ENCODE measurements at places on chromosomes 2 and 18. TPM values are rescaled to one million over a fixed set of nuclear protein-coding genes. Genes with fewer than 3 reads are reported as not detected.

DNA sequence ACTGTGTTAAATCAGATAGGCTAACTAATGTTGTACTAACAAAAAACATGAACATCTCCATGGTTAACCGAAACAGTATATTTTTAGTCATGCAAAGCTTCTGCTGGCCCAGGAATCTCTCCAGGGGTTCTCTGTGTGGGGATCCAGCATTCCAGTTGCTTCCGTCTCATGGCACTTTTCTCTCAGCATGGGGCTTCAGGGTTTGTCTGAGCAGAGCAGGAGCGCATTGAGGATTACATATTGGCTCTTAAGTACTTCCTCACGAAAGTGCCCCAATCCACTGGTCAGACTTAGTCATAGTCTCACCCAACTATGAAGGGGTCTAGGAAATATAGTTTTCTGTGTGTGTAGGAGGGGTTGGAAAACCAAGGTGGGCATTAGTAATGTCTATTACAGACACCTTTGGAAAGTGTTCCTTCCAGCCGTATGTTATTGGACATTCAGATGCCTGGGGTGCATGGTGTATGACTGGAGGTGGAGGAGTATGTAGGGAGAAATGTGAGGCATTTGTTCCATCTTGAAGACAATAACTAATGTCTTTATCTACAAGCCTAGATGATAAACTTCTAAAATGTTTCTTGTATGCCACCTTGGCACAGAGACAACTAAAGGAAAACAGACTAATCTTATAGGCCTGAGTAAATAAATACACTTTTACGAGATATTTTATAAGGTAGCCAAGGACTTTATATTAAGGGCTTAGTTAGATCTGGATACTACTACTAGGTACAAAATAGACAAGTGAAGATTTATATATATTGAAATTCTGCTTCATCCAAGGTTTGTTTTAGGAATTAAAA, 123.8 kb upstream of the ZEB2 start:
- H3K36me3 ChIP-seq = no peaks in the 10 kb centered on the region
- no peak for DNase-seq
- H3K4me3 ChIP-seq = no peak overlapping the region
- H3K27ac ChIP-seq = no peak overlapping the region

DNA sequence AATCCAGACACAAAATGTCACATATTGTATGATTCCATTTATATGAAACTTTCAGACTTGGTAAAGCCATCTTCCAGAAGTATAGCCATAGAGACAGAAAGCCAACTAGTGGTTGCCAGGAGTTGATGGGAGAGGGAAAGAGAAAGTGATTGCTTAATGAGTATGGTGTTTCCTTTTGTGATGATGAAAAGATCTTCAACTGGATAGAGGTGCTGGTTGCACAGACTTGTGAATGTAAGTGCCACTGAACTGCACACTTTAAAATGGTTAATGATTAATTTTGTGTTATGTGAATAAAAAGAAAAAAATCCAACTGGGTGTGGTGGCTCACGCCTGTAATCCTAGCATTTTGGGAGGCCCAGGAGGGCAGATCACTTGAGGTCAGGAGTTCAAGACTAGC, 135.3 kb upstream of the SLC1A4 start:
- no peaks in the 10 kb centered on the region for H3K27me3 ChIP-seq
- no peaks in the 10 kb centered on the region for H3K36me3 ChIP-seq
- H3K4me3 ChIP-seq = no peak overlapping the region

- peaks cover 2% of the 10 kb centered on the region for H3K4me1 ChIP-seq
- no peaks in the 10 kb centered on the region for H3K27me3 ChIP-seq
- H3K27ac ChIP-seq = no peak overlapping the region
Measured at GRCh38 chr2:100941646-100942240, 60.3 kb upstream of the RPL31 start.

DNA sequence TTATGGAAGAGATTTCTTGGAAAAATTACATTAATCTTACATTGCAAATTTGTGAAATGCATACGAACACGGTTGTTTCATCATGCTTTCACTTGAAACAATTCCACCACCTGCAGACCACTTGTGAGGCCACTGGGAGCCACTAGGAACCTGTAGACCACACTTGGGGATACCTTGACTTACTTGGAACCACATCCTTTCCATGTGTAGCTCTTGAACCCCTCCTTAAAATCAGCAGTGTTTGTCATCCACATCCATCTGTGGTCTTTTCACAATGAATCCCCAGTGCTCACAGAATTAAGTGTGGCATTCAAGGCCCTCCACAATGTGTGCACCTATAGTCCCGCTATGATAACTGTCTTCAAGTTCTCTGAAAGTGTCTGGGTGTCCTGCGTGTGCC, 350.9 kb downstream of the MYCN start:
- no peaks in the 10 kb centered on the region for H3K36me3 ChIP-seq
- H3K4me3 ChIP-seq = no peak overlapping the region
- H3K27ac ChIP-seq = no peak overlapping the region
- H3K27me3 ChIP-seq = no peaks in the 10 kb centered on the region
- no peaks in the 10 kb centered on the region for H3K4me1 ChIP-seq
- no peak for DNase-seq

GRCh38 chr2:80322311-80322920, 17.9 kb upstream of the LRRTM1 start:
- H3K27ac ChIP-seq = no peak overlapping the region
- H3K36me3 ChIP-seq = no peaks in the 10 kb centered on the region
- no peak overlapping the region for H3K4me3 ChIP-seq
- peaks cover 43% of the 10 kb centered on the region for H3K27me3 ChIP-seq

GRCh38 chr2:98935777-98936352, at the start of gene CRACDL:
Gene CRACDL (minus strand): TSS chr2:98936225. CDS start chr2:98846800, 89,425 bp downstream.
- H3K27ac ChIP-seq = no peak within 1 kb of the TSS
- no peaks in the 10 kb centered on the region for H3K36me3 ChIP-seq
- DNase-seq = no peak
- peaks cover 66% of the 10 kb centered on the region for H3K27me3 ChIP-seq
- peaks cover 17% of the 10 kb centered on the region for H3K4me1 ChIP-seq

DNA sequence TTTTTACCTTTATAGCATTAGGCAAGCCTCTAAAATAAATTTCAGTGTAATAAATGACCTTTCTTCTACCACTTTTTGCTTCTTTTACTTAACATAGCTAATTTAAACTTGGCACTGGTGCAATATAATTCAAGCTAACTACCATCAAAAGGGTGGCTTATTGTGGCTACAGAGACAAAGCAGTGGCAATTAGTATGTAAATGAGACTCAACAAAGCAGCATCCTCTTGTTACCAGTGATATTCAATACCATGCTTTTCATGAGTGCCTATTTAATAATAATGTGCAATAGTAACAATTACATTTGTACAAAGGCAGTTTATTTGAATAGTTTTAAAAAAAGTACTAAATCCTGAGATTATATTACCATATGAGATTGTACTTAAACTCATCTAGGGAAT, 93.4 kb downstream of the SOS1 start:
- H3K4me1 ChIP-seq = no peaks in the 10 kb centered on the region
- no peaks in the 10 kb centered on the region for H3K36me3 ChIP-seq
- no peak overlapping the region for H3K4me3 ChIP-seq
- no peak overlapping the region for H3K27ac ChIP-seq

- H3K36me3 ChIP-seq = no peaks in the 10 kb centered on the region
- no peak overlapping the region for H3K27ac ChIP-seq
- no peaks in the 10 kb centered on the region for H3K27me3 ChIP-seq
- H3K4me3 ChIP-seq = no peak overlapping the region
- DNase-seq = no peak
Measured at GRCh38 chr2:171615069-171615468, 72.2 kb upstream of the DYNC1I2 start.

DNA sequence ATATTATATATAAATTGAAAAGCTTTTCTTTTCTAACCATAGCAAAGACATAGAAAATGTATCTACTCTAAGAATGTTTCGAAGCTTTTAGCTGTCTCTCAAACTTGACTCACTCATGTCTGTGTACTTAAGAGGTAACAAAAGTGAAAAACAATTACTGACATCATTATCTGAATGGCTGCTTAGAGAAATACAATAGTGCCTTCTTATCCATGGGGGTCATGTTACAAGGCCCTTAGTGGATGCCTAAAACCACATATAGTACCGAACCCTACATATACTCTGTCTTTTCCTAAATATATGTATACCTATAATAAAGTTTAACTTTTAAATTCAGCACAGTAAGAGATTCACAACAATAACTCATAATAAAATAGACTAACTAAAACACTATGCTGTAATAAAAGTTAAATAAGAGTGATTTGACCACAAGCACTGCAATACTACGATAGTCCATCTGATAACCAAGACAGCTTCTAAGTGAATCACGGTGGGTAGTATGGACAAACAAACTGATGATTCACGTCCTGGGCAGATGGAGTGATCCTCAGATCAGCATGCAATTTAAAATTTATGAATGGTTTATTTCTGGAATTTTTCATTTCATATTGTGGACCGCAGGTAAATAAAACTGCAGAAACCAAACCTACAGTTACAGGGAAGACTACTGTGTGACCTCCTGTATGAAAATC, 246.2 kb downstream of the XIRP2 start:
- H3K36me3 ChIP-seq = no peaks in the 10 kb centered on the region
- no peak overlapping the region for H3K27ac ChIP-seq
- H3K4me1 ChIP-seq = no peaks in the 10 kb centered on the region

DNA sequence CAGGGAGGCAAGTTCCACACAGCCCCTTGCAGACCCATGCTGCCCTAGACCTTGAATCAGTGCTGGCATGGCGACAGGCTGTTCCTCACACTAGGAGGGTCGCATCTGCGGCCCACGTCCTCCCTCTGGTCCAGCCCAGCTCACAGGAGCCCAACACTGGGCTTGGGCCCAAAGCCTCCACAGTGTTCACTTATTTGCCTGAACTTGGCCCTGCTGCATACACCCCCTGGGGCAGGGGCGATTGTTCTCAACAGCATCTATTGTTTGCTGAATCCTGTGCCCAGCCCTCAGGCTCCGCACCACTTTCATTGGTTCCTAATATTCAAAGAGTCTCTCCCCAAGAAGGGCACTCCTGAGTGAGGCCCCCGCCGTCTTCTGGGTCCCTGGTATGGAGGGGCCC, 90.7 kb downstream of the ZBTB7C start:
- H3K4me1 ChIP-seq = peaks cover 4% of the 10 kb centered on the region
- H3K36me3 ChIP-seq = no peaks in the 10 kb centered on the region
- H3K27me3 ChIP-seq = no peaks in the 10 kb centered on the region
- H3K4me3 ChIP-seq = no peak overlapping the region
- DNase-seq = no peak

GRCh38 chr2:160940271-160940670, 220.0 kb upstream of the TANK start:
- no peak overlapping the region for H3K27ac ChIP-seq
- no peaks in the 10 kb centered on the region for H3K4me1 ChIP-seq
- no peak overlapping the region for H3K4me3 ChIP-seq
- DNase-seq = no peak
- no peaks in the 10 kb centered on the region for H3K27me3 ChIP-seq

DNA sequence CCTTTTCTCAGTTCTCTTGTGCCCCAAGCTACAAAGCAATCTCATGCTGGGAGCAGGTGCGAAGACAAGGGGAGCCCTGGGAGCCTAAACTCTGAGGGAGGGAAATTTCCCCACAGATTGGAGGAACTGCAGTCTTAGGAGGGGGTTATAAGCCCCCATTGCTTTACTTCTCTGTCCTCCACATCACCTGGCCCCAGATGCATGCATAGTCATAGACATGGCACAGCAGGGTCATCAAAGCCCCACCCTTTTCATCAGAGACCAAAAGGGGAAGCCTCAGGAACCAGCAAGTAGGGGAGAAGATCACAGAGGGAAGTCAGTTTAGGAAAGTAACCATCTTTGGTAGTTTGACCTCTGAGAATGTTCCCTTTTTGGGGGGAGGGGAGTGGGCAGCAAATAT, 33.7 kb downstream of the LANCL1 start:
- no peaks in the 10 kb centered on the region for H3K27me3 ChIP-seq
- DNase-seq = no peak
- H3K27ac ChIP-seq = no peak overlapping the region
- H3K4me3 ChIP-seq = no peak overlapping the region
- H3K36me3 ChIP-seq = no peaks in the 10 kb centered on the region

DNA sequence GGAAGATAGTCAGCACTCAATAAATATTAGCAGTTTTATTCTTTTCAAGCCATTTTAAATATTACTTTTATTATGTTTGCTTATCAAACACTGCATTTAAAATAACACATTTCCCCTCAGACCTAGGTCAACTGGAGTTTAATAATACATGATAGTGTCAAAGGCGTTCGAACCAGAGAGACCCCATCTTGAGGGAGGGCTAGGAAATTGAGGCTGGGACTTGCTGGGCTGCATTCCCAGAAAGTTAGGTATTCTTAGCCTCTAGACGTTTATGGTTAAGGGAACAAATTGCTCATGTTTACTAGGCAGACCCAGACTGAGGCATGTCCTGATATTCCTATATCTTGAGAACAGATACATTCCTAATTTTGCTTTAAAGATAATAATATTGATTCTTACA, 426.5 kb downstream of the METTL4 start:
- H3K36me3 ChIP-seq = no peaks in the 10 kb centered on the region
- no peaks in the 10 kb centered on the region for H3K4me1 ChIP-seq
- DNase-seq = no peak
- H3K27me3 ChIP-seq = no peaks in the 10 kb centered on the region
- no peak overlapping the region for H3K27ac ChIP-seq

GRCh38 chr18:34892379-34892778, 148.8 kb upstream of the MAPRE2 start:
- H3K36me3 ChIP-seq = no peaks in the 10 kb centered on the region
- H3K27ac ChIP-seq = no peak overlapping the region
- no peaks in the 10 kb centered on the region for H3K27me3 ChIP-seq
- no peak for DNase-seq
- H3K4me1 ChIP-seq = no peaks in the 10 kb centered on the region

GRCh38 chr18:44954257-44954656, 273.6 kb downstream of the SETBP1 start:
- no peak overlapping the region for H3K27ac ChIP-seq
- no peak overlapping the region for H3K4me3 ChIP-seq
- H3K27me3 ChIP-seq = no peaks in the 10 kb centered on the region
- H3K36me3 ChIP-seq = no peaks in the 10 kb centered on the region
- no peaks in the 10 kb centered on the region for H3K4me1 ChIP-seq

DNA sequence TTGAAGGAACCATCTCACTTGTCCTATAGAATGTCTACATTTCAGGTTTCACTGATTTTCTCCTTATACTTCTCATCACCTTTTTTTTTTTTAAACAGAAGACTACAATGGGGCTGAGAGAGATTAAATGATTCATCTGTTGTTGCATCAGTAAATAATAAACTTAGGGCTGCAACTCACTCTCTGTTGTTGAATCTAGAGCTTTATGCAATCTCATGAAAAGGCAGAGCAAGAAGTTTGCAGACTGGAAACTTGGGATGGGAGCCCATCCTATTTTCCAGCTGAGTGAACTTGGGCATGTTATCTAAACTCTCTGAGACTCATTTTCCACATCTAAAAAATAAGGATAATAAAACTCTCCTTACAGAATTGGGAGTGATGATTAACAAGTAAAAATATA, 58.4 kb downstream of the PDE1A start:
- no peak for DNase-seq
- peaks cover 24% of the 10 kb centered on the region for H3K4me1 ChIP-seq
- H3K27ac ChIP-seq = no peak overlapping the region
- H3K4me3 ChIP-seq = no peak overlapping the region

GRCh38 chr2:128628206-128628605, 309.5 kb upstream of the HS6ST1 start:
- no peaks in the 10 kb centered on the region for H3K4me1 ChIP-seq
- no peaks in the 10 kb centered on the region for H3K36me3 ChIP-seq
- H3K27ac ChIP-seq = no peak overlapping the region
- H3K4me3 ChIP-seq = no peak overlapping the region
- no peak for DNase-seq
- H3K27me3 ChIP-seq = no peaks in the 10 kb centered on the region

Gene TMEM247
- total RNA-seq = not detected

Gene DPP4
- total RNA-seq = 7.1 TPM

Gene SELENOI
- total RNA-seq = 12.1 TPM

Gene NT5C1B
- not detected for total RNA-seq

Gene VSNL1
- not detected for total RNA-seq

Gene BIRC6
- 186 TPM for total RNA-seq

Gene DNAH6
- 2.9 TPM for total RNA-seq
